Urinary bladder (tissue), 4 donors: ENCODE measurements at places on chromosomes 2 and 18. TPM values are rescaled to one million over a fixed set of nuclear protein-coding genes. Genes with fewer than 3 reads are reported as not detected.

The GAL3ST2 gene
- not detected for polyA plus RNA-seq

The MATN3 gene
- polyA plus RNA-seq = 2.0 TPM

The GKN1 gene
- 0.47 TPM for polyA plus RNA-seq

The MPPE1 gene
- polyA plus RNA-seq = 31.7 TPM

The CREG2 gene
- 0.51 TPM for polyA plus RNA-seq

The POTEJ gene
- not detected for polyA plus RNA-seq

- DNase-seq = no peak
Observed at GRCh38 chr18:24809173-24809950, 348.9 kb downstream of the HRH4 start.

- no peak for DNase-seq
Observed at GRCh38 chr2:214005337-214005736, 405.5 kb upstream of the VWC2L start.

DNA sequence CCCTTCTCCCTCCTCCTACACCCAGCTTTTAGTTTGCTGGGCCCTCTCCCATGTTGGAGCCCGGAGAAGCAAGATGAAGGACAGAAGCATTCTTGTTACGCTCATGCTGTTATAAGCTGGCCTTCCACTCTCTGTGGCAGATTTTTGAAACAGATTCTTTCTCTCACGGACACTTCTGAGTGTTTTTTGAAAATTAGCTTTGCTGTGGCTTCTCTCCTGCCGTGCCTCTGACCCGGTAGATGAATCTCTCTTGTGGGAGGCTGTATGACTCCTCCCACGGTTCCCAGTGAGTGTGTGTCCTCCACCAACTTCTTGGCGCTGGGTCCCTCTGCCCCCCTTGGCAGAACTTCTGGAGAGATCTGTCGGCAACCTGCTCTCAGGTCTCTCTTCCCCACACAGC, 269.3 kb upstream of the MYT1L start:
- DNase-seq = no peak

- no peak for DNase-seq
Observed at GRCh38 chr18:58535340-58536201, 93.3 kb downstream of the ALPK2 start.

DNA sequence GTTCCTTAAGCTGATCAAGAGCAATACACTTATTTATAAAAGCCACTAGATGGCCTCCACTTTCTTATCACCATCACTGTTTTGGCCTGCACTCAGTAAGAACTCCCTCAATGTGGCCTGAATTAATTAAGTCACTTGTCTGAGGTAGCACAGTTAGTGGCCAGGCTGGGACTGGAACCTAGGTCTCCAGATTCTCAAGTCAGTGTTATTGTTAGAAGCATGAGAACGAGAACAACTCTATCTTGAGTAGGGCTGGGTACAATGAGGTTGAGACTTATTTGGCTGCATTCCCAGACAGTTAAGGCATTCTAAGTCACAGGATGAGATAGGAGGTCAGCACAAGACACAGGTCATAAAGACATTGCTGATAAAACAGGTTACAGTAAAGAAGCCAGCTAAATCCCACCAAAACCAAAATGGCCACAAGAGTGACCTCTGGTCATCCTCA, 115.8 kb downstream of the SS18 start:
- DNase-seq = no peak

GRCh38 chr2:177287814-177288213, 23.3 kb upstream of the NFE2L2 start:
- no peak for DNase-seq

GRCh38 chr2:46079985-46080560, 217.1 kb upstream of the EPAS1 start:
- DNase-seq = no peak

GRCh38 chr2:121856360-121856759, 100.9 kb downstream of the TSN start:
- DNase-seq = no peak

DNA sequence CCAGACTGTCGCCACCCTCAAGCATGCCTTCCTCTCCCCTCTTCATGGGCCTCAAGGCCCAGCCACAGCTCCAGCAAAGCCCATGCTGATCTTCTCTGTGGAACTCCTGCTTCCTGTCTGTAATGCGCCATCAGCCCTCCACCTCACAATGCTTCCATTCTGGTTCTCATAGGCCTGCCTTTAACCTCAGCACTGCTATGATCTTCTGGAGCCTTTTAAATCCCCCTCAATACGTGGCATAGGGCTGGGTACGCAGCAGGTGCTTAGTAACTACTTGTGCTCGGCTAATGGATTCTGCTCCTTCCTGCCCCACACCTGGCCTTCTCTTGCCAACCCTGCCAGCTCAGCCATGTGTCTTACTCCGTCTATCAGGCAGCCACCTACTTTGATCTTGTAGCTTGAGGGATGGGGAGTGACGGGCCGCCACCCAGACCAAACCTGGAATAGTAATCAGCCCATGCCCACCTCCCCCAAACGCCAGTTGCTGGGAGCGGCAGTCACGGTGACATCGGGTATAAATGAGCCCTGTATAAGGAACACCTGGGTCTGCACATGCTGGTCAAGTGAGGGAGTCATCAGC, 106.7 kb upstream of the MCFD2 start:
- DNase-seq = no peak

DNA sequence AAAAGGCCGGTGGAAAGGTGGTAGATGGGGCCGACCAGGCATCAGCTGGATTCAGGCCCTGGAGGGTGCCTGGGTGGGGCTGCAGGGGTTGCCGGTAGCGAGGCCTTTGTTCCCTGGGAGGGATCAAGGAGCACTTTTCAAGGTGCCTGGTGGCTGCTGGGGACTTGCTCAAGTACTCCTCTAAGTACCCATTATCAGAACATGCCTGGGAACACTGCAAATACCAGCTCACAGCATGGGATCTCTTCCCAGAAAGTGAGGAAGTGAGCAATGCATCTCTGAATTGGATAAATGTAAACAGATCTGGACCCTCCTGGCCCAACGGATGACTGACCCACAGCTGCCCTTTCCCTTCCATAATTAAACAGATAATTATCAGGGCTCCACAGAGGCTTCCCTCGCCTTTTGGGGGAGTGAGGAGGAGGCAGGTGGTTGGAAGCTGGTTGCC, 210.5 kb downstream of the SH3RF3 start:
- DNase-seq = no peak

GRCh38 chr2:76312236-76312635, 601.5 kb upstream of the GCFC2 start:
- no peak for DNase-seq

- DNase-seq = no peak
Observed at GRCh38 chr2:40957508-40957907, 505.6 kb upstream of the SLC8A1 start.

DNA sequence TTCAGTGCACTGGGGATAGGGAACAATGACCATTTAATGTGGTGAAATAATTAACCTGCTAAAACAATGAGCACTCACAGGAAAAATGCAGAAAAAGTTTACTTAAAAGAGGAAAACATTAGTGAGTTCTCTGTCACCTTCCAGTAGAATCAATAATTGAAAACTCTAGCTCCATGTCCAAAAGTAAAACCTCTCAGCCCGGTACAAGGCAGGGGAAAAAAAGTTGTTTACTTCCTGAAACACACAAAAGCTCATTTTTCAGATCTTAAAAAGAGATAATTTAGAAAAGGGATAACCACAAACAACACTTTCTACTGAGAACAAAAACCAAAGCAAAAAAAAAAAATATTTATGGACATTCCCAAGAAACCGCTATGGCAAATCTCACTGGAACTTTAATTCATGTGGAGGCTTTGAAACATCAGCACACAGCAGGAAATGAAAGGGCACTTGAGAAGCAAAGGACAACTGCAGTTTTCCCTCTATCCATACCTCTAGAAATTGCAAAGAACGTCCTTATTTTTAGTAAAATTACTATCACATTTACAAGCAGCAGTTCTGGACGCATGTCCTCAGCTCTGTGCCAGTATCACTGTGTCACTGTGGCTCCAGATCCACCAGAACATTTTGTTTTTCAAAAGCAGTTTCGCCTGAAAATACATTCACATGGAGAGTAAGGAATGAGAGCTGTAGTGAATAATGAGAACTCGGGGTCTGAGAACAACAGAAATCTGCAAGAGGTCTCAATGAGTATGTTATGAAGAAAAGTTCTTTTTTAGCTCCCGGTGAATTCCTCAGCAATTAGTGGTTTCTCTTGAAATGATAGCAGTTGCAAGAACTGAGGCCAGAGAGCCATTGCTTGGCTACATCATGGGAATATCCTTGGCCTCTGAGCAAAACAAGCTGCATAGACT, 44.7 kb upstream of the DNAH7 start:
- no peak for DNase-seq

GRCh38 chr18:22432657-22433137, 15.0 kb upstream of the CTAGE1 start:
- DNase-seq = no peak

- DNase-seq = no peak
Observed at GRCh38 chr18:63157293-63158011, 162.1 kb downstream of the BCL2 start.

DNA sequence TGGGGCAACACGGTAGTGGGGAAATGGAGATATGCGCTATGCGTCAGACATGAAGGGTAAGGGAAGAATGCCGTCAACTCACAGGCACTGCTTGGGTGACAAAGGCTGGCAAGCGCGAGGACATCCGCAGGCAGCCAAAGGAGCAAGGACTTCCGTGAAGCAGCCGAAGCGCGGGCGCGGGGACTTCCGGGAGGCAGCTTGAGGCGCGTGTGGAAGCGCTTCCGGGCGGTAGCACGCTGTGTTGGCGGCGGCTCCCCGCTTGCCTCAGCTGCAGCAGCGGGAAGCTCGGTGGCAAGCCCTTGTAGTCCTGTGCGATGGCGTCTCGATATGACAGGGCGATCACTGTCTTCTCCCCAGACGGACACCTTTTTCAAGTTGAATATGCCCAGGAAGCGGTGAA, at the start of gene PSMA8:
Gene PSMA8 (plus strand): TSS at position 218 of the 400 bp plus-strand sequence. CDS start 97 bp downstream, at position 315.
- no peak for DNase-seq

GRCh38 chr2:127707890-127708648, 6.8 kb downstream of the SFT2D3 start:
- no peak for DNase-seq

GRCh38 chr2:19031642-19032041, 326.8 kb downstream of the OSR1 start:
- no peak for DNase-seq

GRCh38 chr2:557635-558301, 119.4 kb downstream of the TMEM18 start:
- no peak for DNase-seq

GRCh38 chr2:51093016-51093415, 61.1 kb upstream of the NRXN1 start:
- no peak for DNase-seq

DNA sequence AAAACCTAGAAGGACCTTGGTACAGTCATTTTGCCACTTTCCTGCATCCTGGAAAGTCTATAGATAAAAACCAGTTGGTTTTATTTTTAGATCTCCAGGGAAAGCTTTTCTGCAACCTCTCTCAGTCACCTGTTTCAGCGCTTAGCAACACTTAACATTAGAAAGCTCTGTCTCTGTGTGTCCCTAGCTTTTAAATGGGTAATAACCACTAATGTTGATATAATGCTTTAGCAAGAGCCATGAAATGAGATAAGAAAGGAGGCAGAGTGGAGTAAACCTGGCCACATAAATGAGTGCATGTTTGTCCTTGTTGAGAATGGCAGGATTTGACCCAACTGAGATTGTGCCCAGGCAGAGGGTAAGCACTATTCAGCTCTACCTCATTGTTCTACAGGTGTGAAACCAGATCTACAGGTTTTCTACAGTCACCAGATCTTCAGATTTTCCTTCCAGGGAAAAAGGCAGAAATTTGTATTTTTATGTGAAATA, 44.8 kb downstream of the MARCHF4 start:
- no peak for DNase-seq
